Neural crest cell (in vitro differentiated cells): ENCODE measurements at places on chromosomes 3 and 15. TPM values are rescaled to one million over a fixed set of nuclear protein-coding genes. Genes with fewer than 3 reads are reported as not detected.

- H3K27ac ChIP-seq = no peak overlapping the region
- H3K4me1 ChIP-seq = peaks cover 41% of the 10 kb centered on the region
- DNase-seq = no peak
- H3K27me3 ChIP-seq = peaks cover 36% of the 10 kb centered on the region
- peaks cover 3% of the 10 kb centered on the region for H3K36me3 ChIP-seq
These were observed 15.5 kb upstream of the ONECUT1 start for GRCh38 chr15:52805351-52806283.

- H3K4me1 ChIP-seq = peaks cover 15% of the 10 kb centered on the region
- DNase-seq = no peak
- H3K27me3 ChIP-seq = peaks cover 20% of the 10 kb centered on the region
These were observed 311.5 kb downstream of the RORA start for GRCh38 chr15:60917461-60918145.

DNA sequence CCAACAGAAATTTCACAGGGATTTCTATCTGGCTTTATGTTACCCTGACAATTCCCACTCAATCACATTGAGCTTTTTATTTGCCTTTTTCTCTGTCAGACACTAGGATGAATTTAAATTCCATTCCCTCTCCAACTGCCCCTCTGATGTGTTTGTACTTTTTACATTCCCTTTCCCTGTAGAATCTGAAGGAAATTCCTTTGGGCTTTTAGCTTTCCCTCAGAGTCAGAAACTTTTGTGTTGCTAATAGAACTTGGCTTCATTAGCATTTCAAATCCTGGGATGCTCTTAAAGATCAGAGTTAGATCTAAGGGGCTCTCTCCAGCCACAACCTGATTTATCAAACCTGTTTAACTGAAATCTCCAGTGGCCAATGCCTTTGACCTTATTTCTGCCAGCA is 7.9 kb upstream of the RARB start:
- peaks cover 37% of the 10 kb centered on the region for H3K4me1 ChIP-seq
- no peak overlapping the region for H3K27ac ChIP-seq
- H3K36me3 ChIP-seq = peaks cover 3% of the 10 kb centered on the region

- H3K27me3 ChIP-seq = no peaks in the 10 kb centered on the region
- no peak for DNase-seq
- no peak overlapping the region for H3K4me3 ChIP-seq
These were observed 46.7 kb upstream of the AADACL2 start for GRCh38 chr3:151687076-151687475.

GRCh38 chr3:56314842-56315241 is 153.4 kb downstream of the ERC2 start:
- no peak overlapping the region for H3K4me3 ChIP-seq
- no peak overlapping the region for H3K27ac ChIP-seq
- no peak for DNase-seq
- no peaks in the 10 kb centered on the region for H3K36me3 ChIP-seq

DNA sequence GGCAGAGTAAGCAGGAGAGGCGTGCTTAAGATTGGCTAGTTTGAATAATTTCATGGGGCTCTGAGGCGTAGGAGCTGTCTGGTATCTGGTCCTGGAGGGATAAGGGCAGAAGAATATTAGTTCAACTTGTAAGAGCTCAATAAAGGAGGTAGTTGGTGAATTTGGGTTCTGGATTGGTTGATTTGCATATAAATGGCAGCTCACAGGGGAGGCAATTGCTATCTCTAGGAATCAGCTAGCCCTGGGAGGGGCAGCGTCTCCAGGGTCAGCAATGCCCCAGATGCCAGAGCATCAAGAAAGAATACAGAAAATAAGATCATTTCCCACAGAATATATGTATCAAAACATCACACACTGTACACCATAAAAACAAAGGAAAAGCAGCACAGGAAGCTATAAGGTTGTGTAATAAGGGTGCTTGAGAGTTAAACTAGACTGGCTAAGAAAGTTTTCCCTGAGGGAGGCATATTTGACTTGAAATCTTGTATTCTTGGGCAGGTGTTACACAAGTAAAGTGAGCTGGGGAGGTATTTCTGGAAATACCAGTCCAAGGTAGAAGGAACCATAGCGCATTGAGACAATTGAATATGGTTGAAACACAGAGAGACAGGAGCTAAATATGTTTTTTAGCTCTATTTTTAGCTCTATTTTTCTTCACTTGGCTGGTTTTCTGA is 6.1 kb downstream of the MOBP start:
- H3K27ac ChIP-seq = no peak overlapping the region
- no peak for DNase-seq
- peaks cover 2% of the 10 kb centered on the region for H3K27me3 ChIP-seq
- H3K4me3 ChIP-seq = no peak overlapping the region
- H3K36me3 ChIP-seq = no peaks in the 10 kb centered on the region

- H3K27me3 ChIP-seq = no peaks in the 10 kb centered on the region
- no peak for DNase-seq
- peak overlapping the region; percentile 51 for H3K27ac ChIP-seq
- H3K36me3 ChIP-seq = no peaks in the 10 kb centered on the region
- no peak overlapping the region for H3K4me3 ChIP-seq
These were observed 116.7 kb downstream of the FNDC3B start for GRCh38 chr3:172155897-172156585.

GRCh38 chr3:21755896-21756295 is 4.9 kb upstream of the ZNF385D start:
- no peak overlapping the region for H3K4me3 ChIP-seq
- peaks cover 9% of the 10 kb centered on the region for H3K27me3 ChIP-seq
- no peak for DNase-seq

DNA sequence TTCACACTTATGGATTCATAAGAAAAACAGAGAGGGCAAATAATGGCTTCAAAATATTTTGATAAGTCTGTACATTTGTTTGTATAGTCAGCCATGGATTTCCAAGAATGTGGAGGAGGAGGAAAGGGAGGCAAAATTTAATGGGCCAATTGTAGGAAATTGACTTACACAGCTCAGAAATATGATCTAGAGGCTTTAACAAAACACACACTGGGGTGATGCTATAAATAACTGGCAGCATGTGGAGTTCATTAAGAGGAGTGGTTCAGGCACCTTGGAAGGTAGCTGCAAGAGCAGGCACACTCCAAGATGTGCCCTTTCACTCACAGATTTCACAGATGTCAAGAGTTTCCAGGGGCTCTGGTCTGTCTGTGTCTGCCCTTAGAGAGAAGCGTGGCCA is 193.4 kb upstream of the RASGRP1 start:
- H3K27ac ChIP-seq = no peak overlapping the region
- H3K27me3 ChIP-seq = peaks cover 7% of the 10 kb centered on the region
- no peaks in the 10 kb centered on the region for H3K36me3 ChIP-seq
- H3K4me1 ChIP-seq = no peaks in the 10 kb centered on the region
- H3K4me3 ChIP-seq = no peak overlapping the region

GRCh38 chr15:38012894-38013293 is 78.5 kb downstream of the TMCO5A start:
- no peak overlapping the region for H3K4me3 ChIP-seq
- H3K27ac ChIP-seq = no peak overlapping the region
- peaks cover 7% of the 10 kb centered on the region for H3K4me1 ChIP-seq
- no peaks in the 10 kb centered on the region for H3K27me3 ChIP-seq
- no peaks in the 10 kb centered on the region for H3K36me3 ChIP-seq

The ECE2 gene
- not detected in 2 replicates for total RNA-seq

- H3K27ac ChIP-seq = no peak overlapping the region
- no peak overlapping the region for H3K4me3 ChIP-seq
- peaks cover 50% of the 10 kb centered on the region for H3K27me3 ChIP-seq
- H3K4me1 ChIP-seq = peaks cover 22% of the 10 kb centered on the region
These were observed 5.1 kb downstream of the FAM43A start for GRCh38 chr3:194690501-194691372.

The FMN1 gene
- total RNA-seq = 0.09 and 0.70 TPM in 2 replicates

- peaks cover 6% of the 10 kb centered on the region for H3K36me3 ChIP-seq
- no peak for DNase-seq
- no peaks in the 10 kb centered on the region for H3K27me3 ChIP-seq
- H3K27ac ChIP-seq = no peak overlapping the region
- peaks cover 16% of the 10 kb centered on the region for H3K4me1 ChIP-seq
These were observed 75.4 kb upstream of the PSMD6 start for GRCh38 chr3:64098670-64099069.

GRCh38 chr15:52254391-52254790 is 41.2 kb downstream of the MYO5C start:
- DNase-seq = no peak
- no peaks in the 10 kb centered on the region for H3K27me3 ChIP-seq
- H3K4me1 ChIP-seq = peaks cover 12% of the 10 kb centered on the region
- H3K4me3 ChIP-seq = no peak overlapping the region
- peak overlapping the region; percentile 23 for H3K27ac ChIP-seq

The HACD2 gene
- total RNA-seq = 26.4 and 26.5 TPM in 2 replicates

The BCL6 gene
- total RNA-seq = 6.4 and 9.6 TPM in 2 replicates

DNA sequence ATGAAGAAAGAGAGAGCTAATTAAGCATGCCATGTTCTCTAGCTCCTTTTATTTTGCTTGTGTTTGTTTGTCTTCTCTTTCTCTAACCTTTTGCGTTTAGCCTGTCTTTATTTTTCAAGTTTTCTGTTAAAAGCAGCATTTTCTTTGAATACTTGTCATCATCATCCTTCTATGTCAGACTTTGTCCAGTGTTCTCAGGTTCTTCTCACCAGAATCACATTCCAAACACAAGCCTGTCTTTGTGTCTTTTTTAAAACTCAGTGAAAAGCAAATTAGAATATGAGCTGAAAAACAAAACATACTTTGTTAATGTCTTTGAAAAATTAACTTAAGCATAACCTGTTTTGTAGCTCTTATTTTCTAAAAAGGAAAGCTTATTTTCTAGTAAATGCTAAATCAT is 62.4 kb downstream of the LEKR1 start:
- H3K4me1 ChIP-seq = peaks cover 29% of the 10 kb centered on the region
- DNase-seq = no peak
- no peak overlapping the region for H3K4me3 ChIP-seq
- peaks cover 18% of the 10 kb centered on the region for H3K36me3 ChIP-seq
- no peaks in the 10 kb centered on the region for H3K27me3 ChIP-seq

DNA sequence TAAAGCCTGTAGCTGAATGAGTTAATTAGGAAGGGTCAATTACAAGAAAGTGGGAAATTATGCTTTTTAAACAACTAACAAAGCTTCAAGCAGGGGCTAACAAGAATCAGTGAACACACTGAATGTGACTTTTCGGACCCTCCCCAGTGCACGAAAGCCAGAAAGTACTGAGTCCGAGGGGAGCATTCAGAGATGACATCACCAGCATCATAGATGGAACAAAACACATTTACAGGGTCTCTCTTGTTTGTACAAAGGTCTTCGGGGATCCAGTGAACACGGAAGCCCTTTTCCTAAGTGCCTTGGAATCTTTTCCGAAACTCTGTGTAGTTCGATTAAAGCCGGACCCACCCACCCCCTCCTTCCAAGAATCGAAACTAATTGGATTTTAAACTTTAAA is 829 bp downstream of the DCP1A start:
- H3K4me3 ChIP-seq = peak overlapping the region; percentile 99
- H3K4me1 ChIP-seq = peaks cover 48% of the 10 kb centered on the region
- H3K27me3 ChIP-seq = no peaks in the 10 kb centered on the region

GRCh38 chr15:100592898-100593297 is 9.1 kb downstream of the LINS1 start:
- no peaks in the 10 kb centered on the region for H3K4me1 ChIP-seq
- no peak for DNase-seq
- no peak overlapping the region for H3K27ac ChIP-seq
- H3K4me3 ChIP-seq = no peak overlapping the region
- peaks cover 30% of the 10 kb centered on the region for H3K36me3 ChIP-seq
- H3K27me3 ChIP-seq = no peaks in the 10 kb centered on the region

The SAXO2 gene
- 3.9 TPM in 2 replicates for total RNA-seq

GRCh38 chr3:57815036-57815435 is 58.9 kb downstream of the SLMAP start:
- H3K4me1 ChIP-seq = no peaks in the 10 kb centered on the region
- no peak overlapping the region for H3K27ac ChIP-seq
- H3K27me3 ChIP-seq = no peaks in the 10 kb centered on the region
- peaks cover 7% of the 10 kb centered on the region for H3K36me3 ChIP-seq
